ENCODE measurements at places on chromosomes 7 and 10.

GRCh38 chr10:123618224-123618623 lies 47.9 kb upstream of the GPR26 start:
- DNase-seq = no peak

- DNase-seq = no peak
These were observed 47.1 kb downstream of the PAPSS2 start for GRCh38 chr10:87706731-87707130.

- no peak for DNase-seq
These were observed 37.8 kb downstream of the HHEX start for GRCh38 chr10:92727550-92727949.

GRCh38 chr10:15370212-15370855 lies 755 bp downstream of the FAM171A1 start:
- no peak for DNase-seq

DNA sequence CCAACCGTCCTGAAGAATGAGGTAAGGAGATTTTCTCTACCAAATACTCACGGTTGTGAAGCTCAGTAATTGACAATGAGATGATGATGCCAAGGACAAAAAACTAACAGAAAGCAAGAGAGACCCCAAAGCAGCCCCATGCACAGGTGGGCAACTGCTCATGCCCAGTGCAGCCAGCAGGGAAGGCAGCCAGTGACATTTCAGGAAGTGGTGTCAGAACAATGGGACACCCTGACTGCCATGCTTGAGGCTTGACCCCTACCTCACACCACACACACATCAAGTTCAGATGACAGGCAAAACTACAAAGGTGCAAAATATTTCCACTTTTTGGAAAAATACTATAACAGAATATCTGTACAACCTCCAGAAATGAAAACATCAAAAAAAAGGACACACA lies 66.9 kb downstream of the CFAP46 start:
- no peak for DNase-seq

GRCh38 chr10:60732807-60733516 lies 45.3 kb upstream of the CDK1 start:
- DNase-seq = peak; percentile 34
